AG08395 (cell line): ENCODE measurements at places on chromosomes 2 and 18.

GRCh38 chr2:221412978-221413377 lies 159.1 kb downstream of the EPHA4 start:
- no peak for DNase-seq

DNA sequence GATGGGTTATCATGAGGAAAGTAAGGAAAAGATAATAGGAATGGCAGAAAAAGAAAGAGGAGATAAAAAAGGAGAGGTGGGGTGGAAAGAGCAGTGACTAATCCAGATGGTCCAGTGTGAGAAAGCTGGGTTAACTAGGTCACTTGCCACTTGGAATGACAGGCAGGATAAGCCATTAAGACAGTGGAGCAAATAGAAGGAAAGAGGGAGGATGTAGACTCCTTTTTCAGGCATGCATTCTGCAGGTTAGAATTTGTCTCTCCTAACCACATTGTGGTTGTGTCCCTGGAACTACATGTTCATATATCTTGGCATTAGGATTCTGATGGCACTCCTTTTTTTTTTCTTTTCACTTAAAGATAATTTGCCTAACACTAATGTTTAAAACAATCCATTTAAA lies 13.4 kb upstream of the NEMP2 start:
- no peak for DNase-seq

DNA sequence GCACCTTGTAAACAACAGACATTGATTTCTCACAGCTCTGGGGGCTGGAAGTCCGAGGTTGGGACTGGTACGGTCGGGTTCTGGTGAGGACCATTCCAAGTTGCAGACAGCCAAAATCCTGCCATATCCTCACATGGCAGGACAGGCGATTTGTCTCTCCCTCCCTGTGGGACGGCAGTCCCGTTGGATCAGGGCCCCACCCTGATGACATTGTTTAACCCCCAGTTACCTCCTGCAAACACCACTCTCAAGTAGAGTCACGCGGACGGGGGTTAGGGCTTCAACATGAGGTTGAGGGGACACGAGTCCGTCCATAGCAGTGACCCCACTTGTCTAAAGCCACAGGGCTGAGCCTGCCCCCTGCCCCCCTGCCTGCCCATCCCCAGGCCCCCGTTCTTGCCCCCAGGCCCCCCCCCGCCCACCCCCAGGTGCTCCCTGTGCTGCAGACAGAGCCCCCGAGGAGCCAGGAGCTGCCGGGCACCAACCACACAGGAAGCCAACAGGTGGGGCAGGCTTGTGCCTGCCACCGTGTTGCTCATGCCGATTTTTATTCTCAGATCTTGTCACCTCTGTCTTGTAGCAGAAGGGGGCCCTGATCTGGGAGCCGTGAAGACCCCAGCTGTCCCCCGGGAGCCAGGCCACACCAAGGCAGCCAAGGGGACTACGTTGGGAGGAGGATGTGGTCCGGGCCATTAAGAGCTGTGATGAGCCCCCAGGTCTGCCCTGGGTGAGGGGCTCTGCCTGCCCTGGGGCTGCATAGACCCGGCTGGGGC lies 82.2 kb downstream of the NFATC1 start:
- DNase-seq = no peak

DNA sequence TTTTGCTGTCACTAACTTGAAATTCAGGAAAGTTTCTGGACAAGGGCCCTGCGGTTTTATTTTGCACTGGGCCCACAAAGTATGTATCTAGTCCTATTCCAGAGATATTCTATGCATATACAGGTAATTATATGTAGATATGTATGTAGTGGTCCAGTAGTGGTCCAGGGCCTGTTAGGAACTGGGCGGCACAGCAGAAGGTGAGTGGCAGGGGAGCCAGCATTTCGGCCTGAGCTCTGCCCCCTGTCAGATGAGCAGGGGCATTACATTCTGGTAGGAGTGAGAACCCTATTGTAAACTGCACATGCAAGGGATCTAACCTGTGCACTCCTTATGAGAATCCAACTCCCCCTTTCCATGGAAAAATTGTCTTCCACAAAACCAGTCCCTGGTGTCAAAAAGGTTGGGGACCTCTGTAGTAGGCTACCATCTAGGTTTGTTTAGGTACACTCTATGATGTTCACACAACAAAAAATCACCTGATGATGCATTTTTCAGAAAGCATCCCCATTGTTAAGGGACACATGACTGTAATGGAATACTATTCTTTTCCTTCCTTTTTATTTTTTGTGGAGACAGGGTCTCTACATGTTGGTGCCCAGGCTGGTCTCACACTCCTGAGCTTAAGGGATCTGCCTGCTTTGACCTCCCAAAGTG lies 2.8 kb upstream of the PPP4R3B start:
- DNase-seq = no peak

GRCh38 chr2:1156531-1156930 lies 205.9 kb downstream of the SNTG2 start:
- DNase-seq = no peak

GRCh38 chr2:235623752-235624151 lies 129.9 kb downstream of the AGAP1 start:
- DNase-seq = no peak

GRCh38 chr2:176138526-176138922 lies 9.0 kb downstream of the HOXD8 start:
- no peak for DNase-seq

DNA sequence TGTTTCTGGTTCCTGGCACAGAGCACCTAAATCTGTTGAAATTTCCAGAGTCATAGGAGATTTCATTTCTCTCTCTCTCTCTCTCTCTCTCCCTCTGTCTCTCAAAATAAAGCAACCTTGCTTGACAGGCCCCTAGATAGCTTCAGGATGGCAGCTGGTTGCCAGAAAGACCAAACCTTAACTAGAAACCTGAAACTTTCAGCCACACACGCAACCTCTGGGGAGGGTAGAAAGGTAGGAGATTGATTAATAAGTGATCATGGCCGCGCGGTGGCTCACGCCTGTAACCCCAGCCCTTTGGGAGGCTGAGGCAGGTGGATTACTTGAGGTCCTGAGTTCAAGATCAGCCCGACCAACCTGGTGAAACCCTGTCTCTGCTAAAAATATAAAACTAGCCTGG lies 1885.4 kb upstream of the CELF4 start:
- no peak for DNase-seq

- no peak for DNase-seq
Observed at GRCh38 chr2:70503896-70504295, 49.7 kb downstream of the TGFA start.

- DNase-seq = no peak
Observed at GRCh38 chr2:177797808-177798207, 274.8 kb downstream of the PDE11A start.

DNA sequence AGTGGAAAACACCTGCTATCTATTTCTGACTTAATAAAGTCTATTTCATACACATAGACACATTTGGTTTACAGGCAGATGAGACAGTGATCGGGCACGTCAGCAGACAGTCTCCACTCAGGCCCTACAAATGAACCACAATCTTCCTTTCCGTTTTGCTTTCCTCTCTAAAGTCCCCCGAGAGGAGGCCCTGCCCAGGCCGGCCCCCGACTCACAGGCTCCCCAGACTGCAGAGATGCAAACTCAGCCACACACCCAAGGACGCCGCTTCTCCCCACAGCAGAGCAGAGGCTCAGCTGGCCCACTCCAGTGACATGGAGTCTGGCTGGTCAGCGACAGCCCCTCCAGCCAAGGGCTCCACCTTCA lies 9.3 kb upstream of the MTERF4 start:
- DNase-seq = no peak

DNA sequence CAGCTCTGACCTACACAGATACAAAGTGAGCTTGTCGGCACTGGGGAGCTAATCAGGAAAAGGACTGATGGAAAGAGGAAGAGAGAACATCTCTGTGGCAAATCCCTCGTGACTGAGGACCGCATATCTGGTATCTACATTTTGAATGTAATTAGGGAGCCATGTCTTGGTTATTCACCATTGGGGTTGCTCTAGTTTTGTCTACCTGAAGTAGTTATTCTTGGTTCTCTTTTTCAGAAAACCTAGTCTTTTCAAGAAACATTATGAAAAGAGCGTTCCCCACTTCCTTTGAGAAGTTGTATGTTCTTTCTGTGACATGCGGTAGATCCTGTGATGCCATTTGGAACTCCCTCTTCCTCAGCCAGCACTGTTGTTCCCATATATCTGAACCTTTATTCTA lies 104.4 kb downstream of the DOCK10 start:
- DNase-seq = no peak

DNA sequence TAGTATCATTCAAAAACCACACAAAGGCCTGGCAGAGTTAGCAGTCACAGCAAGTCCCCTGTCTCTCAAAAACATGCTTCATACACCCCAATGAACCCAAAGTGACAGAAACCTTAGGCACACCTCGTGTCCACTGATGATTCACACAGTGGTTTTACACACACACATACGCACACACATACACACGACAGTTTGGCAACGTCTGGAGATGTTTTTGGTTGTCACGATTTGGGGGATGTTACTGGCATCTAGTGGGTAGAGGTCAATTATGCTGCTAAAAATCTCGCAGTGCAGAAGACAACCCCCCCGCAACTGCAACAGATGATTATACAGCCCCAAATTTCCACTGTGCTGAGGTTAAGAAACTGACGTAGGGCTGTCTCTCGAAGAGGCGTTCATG lies 72.9 kb upstream of the PARD3B start:
- DNase-seq = no peak

GRCh38 chr2:191660575-191660974 lies 17.4 kb upstream of the NABP1 start:
- DNase-seq = no peak

DNA sequence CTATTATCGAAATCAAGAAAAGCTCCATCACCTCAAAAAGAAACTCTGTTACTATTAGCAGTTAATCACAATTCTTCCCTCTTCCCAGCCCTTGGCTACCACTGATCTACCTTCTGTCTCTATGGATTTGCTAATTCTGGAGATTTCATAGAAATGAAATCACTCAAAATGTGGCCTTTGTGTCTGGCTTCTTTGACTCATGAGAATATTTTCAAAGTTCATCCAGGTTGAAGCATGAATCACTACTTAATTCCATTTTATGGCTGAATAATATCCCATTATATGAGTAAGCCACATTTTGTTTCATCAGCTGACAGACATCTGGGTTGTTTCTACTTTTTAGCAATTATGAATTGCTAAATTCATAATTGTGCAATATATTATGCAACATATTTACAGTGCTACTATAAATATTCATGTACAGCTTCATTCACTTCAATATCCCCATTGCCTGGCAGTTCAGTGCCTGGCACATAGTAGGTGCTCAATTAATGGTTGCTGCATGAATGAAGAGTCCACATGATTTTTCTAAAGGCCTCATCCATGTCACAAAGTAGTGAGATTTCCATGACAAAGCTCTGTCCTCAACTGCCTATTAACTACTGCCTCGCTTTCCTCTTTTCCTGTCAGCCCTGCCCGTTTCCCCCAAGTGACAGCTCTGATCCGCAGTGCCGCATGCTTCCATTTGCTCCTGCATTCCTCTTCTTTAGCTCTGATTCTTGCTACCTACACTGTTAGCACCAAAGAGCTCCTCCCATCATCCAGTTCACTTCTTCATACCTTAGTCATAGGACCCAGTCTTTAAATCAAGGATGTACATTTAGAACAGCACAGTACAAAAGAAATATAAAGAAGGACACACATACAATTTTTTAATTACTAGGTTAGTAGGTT lies 32.8 kb downstream of the CCDC93 start:
- DNase-seq = peak; percentile 59

- DNase-seq = no peak
Observed at GRCh38 chr2:34899079-34899478, 1300.0 kb upstream of the FAM98A start.

DNA sequence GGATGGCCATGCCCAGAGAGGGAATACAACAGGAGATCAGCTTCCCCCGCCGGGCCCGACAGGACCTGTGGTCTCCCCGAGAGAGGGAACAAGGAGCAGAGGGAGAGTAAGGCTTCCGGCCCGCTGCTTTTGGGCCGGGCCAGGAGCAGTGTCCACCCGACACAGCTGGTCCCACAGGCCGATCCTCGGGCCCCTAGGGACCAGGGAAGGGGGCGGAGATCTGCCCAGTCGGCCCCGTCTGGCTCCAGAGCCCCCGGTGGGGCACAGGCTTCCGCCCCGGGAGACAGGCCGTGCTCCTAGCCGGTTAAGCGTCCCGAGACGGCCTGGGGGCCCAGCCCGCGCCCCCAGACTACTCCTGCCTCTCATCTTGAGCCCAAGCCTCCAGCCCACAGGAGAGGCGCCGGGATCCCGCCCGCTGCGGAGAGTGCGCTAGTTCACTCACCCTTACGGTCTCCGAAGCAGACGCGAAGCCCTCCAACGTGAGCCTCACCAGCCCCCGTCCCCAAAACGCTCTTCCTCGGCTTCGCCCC lies at the start of gene MCFD2:
TSS of gene MCFD2 (minus strand) at position 526 of the 530 bp plus-strand sequence. CDS start 6,635 bp downstream, outside the sequence.
- peak; percentile 51 for DNase-seq

GRCh38 chr2:198913394-198914152 lies 544.2 kb downstream of the SATB2 start:
- DNase-seq = peak; percentile 8
